ENCODE measurements at places on chromosomes 2 and 18.

DNA sequence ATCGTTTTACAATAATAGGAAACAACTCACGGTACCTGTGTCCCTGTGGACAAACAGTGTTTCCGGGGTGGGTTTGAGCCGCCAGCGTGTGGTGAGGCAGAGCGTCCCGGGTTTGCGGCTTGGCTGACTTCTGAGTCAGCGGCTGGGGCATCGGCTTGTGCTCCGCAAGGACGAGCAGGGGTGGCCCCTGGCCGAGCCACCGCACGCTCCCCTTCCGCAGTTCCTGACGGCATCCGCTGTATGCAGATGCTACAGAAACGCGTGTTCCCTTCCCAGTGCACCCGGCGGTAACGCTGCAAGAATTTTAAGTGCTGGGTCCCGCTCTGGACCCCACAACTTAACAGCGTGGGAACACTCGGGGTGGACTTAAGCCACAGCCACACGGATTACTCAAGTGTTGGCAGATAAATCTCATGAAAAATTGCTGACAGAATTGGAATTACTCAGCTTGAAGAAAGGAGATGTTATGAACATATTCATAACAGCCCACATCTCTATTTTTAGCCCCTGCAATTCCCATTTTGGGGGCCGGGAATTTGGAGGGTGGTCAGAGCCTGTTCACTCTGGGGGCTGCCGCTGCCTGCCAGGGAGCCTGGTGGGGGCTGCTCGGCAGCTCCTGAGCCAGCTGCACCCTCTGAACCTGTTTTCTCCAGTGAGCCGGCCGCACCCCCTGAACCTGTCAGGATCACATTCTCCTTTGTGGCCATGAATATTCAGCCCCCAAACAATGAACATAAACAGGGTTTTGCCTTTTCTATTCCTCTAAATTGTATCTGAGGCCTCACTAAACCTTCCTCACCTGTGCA, 12.6 kb upstream of the KCNG2 start:
- DNase-seq, result no peak

DNA sequence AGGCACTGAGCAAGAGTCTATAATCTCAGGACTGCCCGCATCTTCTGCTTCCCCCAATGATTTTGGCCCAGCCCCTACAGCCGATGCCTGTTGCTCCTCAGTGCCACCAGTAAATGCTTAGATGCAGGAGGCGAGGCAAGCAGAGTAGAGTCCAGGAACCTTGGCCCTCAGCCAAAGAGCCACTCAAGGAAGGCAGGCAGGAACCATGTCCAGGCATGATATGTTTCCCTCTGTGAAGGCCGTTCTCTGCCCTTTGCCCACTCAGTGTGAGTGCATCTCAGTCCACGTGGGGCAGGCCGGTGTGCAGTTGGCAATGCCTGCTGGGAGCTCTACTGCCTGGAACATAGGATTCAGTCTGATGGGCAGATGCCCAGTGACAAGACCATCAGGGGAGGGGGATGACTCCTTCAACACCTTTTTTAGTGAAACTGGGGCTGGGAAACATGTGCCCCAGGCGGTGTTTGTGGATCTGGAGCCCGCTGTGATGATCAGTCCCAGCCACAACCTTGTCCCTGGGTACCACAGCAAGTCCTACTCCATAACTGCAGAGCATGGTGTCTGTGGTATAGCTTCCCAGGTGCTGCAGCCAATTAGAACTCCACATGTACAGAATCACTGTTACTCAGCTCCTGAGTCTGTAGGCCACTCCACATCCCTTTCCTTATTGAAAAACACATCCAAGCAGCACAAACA, 9.7 kb upstream of the DNAJB2 start:
- DNase-seq, result no peak

- no peak for DNase-seq
Measured at GRCh38 chr2:68420254-68420910, 46.7 kb downstream of the FBXO48 start.

GRCh38 chr2:46164529-46165301, 132.5 kb upstream of the EPAS1 start:
- no peak for DNase-seq

GRCh38 chr2:233353769-233354499, at the start of gene DGKD:
Gene DGKD (plus strand): TSS chr2:233354494. CDS start chr2:233354519, 25 bp downstream.
- DNase-seq, result peak; percentile 74

DNA sequence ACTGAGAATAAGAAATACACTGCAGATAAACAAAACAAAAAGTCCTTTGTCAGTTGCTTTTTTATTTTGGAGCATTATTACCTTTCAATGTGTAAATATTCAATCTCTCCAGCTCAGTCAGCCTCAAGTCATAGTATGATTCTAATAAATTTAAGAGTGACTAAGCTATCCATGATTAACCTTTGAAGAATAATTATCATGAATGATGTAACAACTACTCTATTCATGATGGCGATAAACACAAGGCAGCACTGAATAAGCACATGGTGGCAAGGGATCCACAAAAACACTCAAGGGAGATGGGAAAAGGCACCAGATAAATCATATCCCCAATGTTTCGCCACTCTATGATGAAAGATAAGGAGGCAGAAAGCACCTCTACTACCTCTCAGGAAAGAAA, 67.0 kb downstream of the MAP4K3 start:
- no peak for DNase-seq

- no peak for DNase-seq
Measured at GRCh38 chr2:28927878-28928277, 33.4 kb downstream of the WDR43 start.

DNA sequence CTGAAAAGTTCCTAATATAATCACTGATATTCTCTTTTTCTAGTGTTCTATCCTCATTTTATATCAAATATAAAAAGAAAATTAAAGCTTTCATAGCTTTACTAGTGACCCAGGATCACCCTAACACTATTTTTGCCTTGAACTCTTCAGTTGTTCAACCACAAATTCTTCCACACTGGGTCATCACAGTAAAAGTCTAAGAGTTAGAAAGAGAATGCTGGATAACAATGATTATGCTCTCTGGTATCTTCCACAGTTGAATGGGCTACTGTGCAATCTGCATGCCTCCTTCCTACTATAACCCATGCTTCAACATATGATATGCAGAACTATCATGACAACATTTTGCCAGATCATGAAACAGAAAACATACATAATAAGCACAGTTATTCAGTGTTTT, 32.3 kb downstream of the CHN1 start:
- no peak for DNase-seq

- DNase-seq, result no peak
Measured at GRCh38 chr2:204479557-204479956, 65.7 kb upstream of the PARD3B start.

- no peak for DNase-seq
Measured at GRCh38 chr18:46413684-46414083, 243.3 kb downstream of the LOXHD1 start.

DNA sequence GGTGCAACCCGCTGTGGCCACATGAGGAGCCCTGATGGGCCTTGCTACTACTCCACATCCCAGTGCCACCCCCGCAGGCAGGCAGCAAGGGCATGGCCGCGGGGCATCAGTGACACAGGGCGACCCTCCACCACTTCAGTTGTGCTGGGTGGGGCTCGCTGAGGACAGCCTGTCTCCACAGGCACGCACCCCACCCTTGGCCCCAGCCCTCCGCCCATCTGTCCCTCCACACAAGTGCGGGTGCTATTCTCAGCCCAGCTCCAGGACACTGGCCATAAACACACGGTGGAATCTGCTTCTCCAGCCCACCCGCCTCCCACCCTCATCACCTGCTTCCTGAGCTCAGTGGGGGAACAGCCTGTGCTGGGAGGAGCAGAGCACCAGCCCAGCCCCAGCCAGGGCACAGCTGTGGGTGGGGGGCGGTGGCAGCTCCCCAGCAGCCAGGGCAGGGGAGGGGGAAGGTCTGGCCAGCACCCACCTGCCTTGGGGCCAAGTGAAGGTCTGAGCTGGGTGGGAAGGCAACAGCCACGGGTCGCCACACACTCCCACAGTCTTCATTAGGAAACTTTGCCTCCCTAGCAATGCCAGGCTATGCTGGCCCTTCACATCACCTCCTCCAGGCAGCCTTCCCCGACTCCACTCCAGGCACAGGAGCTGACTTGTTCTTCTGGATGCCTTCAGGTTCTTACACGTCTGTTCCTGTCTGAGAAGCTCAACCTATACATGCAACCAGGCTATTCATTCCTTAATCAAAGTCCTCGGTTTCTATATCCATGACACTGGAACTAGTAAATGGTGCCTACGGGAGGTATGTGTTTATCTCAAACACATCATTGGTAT, 16.5 kb downstream of the BIN1 start:
- no peak for DNase-seq

GRCh38 chr2:64859312-64860212, 129.6 kb upstream of the SLC1A4 start:
- peak; percentile 49 for DNase-seq

DNA sequence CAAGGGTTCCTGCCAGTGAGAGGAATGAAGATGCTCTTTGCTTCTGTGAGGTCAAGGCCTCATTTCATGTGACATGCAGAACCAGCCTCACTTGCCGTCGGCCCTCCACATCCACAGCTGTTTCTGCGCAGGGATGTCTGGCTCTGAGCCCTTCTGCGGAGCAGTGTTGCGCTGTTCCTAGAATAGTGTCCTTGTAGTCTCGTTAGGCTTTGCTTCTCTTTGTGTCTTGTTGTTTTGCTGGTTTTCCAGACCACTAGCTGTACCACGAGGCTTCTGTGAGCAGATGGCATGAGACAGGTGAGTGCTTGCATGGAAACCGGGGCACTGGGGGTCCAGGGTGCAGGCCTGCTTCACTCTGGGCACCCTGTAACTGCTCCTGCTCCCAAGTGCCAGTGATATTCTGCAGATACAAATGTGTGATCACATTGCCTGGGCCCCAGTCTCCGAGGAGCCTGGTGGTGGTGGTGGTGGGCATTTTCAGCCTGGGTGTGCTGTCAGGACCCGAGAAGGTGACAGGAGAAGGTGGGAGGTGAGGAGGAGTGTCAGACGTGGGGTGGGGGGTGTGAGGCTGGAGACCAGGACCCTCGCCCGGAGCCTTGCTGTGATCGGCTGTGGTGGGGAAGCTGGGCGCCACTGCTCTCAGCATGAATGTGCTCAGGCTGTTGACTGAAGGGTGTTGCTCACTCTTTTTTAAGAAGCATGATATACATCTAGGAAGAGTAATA, 34.3 kb downstream of the LDLRAD4 start:
- DNase-seq, result no peak

DNA sequence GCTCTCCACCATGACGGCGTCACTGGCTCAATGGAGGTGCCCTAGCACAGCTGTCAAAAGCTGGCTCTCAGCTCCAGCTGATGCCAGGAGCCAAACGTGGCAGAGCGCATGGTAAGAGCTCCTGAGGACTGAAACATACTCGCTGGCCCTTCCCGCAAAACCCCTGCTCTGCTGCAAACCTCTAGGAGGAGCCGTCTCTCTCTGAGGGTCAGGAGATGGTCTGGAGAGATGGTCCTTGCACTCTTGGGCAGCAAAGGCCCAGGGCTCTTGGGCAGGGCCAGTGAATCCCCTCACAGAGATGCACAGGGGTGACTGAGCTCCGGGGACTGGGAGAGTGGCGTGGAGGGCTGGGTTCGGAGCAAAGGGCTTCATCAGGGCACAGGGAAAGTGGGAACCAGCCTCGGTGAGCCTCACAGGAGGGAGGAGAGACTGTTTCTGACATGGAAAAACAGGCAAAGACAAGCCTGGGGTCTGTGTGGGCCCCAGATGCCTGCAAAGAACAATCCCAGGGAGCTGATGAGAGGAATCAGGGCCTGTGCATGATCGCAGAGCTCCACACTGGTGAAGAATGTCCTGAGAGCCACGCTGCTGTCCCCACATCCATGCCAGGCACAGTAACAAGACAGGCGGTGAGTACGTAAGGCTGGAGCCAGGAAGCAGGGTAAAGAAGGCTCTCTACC, 17.2 kb downstream of the SNORC start:
- DNase-seq, result peak; percentile 24

DNA sequence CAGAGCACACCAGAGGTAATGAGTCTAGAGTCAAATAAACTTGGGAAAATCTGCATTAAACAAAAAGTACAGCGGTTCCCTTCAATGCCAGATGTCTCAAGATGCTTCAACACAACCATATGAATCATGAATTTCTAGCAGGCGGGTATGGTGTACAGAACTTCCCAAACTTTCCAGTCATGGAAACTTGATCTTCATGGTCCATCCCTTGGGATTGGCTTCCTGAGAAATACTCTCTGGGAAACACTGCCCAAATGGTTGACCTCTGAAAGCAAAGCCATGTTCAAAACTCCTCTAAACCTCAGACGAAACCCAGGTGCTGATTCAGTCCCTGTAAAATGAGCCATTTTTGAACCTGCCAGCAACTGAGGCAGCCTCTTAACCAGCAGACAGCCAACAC, 16.4 kb upstream of the TMEM247 start:
- no peak for DNase-seq

DNA sequence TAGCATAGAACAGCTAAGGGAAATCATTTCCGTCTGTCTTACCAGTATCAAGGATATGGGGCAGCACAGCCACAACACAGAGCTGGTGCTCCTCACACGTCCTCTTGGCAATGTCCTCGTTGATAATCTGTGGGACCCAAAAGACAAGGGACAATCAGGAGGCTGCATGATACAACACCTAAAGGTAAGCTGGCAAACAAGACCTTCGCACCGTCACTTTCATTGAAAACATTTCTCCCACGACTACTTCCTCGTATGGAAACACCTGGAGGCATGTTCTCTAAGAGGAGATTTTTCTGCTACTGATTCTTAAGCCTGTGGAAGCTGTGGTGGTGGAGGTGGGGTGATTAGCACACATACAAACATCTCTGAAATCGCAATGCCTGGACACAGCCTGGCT, 23.7 kb downstream of the PDIA6 start:
- DNase-seq, result no peak

- DNase-seq, result no peak
Measured at GRCh38 chr2:54735636-54736035, 12.2 kb downstream of the EML6 start.

DNA sequence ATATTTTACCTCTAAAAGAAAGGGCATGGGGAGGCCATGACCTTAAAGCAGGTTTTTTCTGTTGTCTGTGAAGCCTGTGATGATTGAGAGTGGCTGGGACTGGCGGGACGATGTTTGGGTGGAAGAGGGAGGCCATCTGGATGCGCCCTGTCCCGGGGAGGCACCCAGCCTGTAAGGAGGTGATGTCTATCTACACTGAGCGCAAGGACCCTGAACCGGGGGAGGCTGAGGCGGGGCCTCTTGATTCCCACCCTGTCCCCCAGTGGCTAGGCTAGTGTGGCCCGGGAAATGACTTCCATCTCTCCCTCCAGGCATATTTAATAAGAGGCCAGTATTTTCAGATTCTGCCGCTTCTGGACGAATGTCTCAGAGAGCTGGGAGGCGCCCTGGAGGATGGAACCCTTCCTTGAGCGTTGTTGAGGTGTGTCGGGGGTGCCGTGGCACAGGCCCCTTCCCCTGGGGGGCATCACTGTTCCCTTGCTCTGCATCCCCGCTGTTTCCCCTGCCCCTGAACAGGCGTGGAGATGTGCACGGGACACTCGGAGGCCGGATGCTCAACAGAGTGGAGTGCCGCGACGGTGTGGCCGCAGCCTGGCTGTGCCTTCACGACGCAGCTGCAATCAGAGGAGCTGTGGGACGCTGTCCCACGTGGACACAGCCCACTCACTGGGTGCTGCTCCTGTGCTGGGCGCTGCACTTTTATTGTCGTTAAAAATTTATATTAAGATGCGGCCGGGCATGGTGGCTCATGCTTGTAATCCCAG, 185.4 kb downstream of the LDLRAD4 start:
- DNase-seq, result no peak

GRCh38 chr2:206192157-206192556, 32.5 kb downstream of the EEF1B2 start:
- DNase-seq, result no peak

Data from glutamatergic neuron (in vitro differentiated cells).